ENCODE measurements at places on chromosomes 12 and 14.

- DNase-seq, result no peak
Observed at GRCh38 chr14:101980700-101981099, 16.3 kb downstream of the DYNC1H1 start.

DNA sequence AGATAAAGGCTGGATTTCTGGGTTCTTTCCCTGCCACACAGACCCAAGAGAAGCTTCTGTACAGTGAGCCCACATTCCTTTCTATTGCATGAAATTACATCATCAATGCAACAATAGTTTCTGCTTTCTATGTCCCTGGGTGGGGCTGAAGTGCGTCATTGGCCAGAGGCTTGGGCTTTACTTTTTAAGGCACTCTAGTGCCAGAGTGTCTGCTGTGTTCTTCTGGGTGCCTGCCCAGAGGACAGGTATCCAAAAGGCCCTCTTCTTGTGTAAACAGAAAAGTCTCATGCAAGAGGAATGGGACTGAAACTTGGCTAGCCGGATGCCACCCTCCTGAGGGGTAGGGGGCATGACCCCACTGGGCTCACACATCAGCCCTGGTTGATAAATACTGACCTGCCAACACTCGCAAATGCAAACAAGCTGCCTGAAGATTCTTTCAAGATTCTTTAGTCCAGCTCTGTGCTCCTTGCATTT is 5.9 kb downstream of the KRT86 start:
- DNase-seq, result no peak

DNA sequence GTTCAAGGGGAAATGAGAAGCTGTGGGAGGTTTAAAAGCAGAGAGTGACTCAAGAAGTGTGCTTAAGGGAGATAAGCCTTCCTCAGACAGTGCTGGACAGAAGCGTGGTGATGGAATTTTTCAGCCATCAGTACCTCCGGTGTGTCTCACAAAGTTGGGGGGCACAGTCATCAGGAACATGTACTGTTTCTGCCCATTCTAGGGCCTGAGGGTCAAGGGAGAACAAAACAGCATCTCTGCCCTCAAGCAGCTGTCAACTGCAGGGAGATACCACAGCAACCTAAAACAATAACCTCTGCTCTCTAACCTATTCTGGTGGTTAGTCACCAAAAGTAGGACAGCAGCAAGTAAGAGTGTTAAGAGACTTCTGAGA is 2.0 kb upstream of the STON2 start:
- no peak for DNase-seq

- DNase-seq, result no peak
Observed at GRCh38 chr14:54566410-54567223, at the start of gene SAMD4A. TSS of gene SAMD4A (plus strand) at chr14:54567128. CDS start at chr14:54567917, 789 bp downstream.

DNA sequence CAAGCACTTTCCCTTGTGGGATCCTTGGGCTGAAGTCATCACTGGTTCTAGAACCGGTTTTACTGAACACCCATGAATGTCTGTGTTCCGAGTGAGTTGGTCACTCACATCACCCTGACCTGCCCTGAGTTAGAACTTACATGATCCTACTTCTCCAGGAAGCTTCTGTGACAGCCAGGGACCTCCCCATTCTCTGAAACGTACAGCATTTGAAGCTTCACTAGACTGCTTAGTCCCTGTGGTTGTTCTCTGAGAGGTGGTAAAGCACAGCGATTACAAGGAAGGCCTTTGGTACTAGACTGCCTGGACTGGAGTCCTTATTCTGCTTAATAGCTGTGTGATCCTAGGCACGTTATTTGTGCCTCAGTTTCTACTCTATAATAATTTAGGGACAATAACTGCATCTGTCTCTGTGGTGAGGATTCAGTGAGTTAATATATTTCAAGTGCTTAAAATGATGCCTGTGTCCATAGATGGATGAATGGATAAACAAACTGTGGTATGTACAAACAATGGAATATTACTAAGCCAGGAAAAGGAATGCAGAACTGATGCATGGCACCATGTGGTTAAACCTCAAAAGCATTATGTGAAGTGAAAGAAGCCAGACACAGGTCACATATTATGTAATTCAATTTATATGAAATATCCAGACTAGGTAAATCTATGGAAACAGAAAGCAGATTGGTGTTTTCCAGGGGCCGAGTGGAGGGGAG is 54.7 kb upstream of the DDX11 start:
- DNase-seq, result no peak

- DNase-seq, result no peak
Observed at GRCh38 chr12:86091681-86092080, 164.5 kb downstream of the MGAT4C start.

- DNase-seq, result no peak
Observed at GRCh38 chr12:115758877-115759620, 518.4 kb downstream of the MED13L start.

GRCh38 chr14:92917956-92918355 is 5.0 kb upstream of the CHGA start:
- DNase-seq, result no peak

GRCh38 chr14:35669782-35670181 is 135.8 kb downstream of the INSM2 start:
- no peak for DNase-seq

- no peak for DNase-seq
Observed at GRCh38 chr12:111408686-111409402, 3.1 kb downstream of the SH2B3 start.

GRCh38 chr12:41344776-41345470 is 156.8 kb downstream of the PDZRN4 start:
- DNase-seq, result no peak

DNA sequence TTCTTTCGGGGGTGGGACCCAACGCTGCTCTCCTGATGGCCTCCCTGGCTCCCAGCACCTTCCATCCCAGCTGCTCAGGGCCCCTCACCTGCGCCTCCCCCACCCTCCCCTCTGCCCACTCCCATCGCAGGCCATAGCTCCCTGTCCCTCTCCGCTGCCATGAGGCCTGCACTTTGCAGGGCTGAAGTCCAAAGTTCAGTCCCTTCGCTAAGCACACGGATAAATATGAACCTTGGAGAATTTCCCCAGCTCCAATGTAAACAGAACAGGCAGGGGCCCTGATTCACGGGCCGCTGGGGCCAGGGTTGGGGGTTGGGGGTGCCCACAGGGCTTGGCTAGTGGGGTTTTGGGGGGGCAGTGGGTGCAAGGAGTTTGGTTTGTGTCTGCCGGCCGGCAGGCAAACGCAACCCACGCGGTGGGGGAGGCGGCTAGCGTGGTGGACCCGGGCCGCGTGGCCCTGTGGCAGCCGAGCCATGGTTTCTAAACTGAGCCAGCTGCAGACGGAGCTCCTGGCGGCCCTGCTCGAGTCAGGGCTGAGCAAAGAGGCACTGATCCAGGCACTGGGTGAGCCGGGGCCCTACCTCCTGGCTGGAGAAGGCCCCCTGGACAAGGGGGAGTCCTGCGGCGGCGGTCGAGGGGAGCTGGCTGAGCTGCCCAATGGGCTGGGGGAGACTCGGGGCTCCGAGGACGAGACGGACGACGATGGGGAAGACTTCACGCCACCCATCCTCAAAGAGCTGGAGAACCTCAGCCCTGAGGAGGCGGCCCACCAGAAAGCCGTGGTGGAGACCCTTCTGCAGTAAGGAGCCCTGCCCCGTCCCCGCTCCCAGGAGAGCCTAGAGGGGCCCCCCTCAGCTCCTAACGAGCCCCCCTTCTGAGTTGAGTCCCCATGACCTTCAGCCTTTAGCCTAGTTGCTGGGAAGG is at the start of gene HNF1A:
HNF1A (plus strand) TSS at position 248 of the 924 bp plus-strand sequence; CDS start at position 474, 226 bp downstream.
- no peak for DNase-seq

DNA sequence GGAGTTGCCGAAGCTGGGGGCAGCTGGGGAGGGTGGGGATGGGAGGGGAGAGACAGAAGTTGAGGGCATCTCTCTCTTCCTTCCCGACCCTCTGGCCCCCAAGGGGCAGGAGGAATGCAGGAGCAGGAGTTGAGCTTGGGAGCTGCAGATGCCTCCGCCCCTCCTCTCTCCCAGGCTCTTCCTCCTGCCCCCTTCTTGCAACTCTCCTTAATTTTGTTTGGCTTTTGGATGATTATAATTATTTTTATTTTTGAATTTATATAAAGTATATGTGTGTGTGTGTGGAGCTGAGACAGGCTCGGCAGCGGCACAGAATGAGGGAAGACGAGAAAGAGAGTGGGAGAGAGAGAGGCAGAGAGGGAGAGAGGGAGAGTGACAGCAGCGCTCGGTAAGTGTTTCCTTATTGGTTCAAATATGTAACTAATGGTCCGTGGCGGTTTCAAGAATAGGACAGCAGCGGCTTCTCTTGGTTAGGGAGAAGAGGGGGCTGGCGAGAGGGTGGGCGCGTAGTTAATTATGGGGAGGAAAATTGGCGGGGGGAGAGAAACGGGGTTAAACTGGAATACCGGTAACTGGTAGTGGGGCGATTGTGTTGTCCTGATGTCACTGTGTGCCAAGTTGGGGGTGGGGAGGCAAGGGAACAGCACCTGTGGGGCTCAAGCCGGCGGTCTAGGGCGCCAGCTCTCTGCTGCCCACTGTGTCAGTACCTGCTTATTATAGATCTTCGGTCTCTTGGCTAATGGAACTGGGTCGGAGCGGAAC is 8.4 kb downstream of the HOXC8 start:
- DNase-seq, result no peak

GRCh38 chr12:131390412-131391334 is 320.2 kb upstream of the SFSWAP start:
- DNase-seq, result no peak

DNA sequence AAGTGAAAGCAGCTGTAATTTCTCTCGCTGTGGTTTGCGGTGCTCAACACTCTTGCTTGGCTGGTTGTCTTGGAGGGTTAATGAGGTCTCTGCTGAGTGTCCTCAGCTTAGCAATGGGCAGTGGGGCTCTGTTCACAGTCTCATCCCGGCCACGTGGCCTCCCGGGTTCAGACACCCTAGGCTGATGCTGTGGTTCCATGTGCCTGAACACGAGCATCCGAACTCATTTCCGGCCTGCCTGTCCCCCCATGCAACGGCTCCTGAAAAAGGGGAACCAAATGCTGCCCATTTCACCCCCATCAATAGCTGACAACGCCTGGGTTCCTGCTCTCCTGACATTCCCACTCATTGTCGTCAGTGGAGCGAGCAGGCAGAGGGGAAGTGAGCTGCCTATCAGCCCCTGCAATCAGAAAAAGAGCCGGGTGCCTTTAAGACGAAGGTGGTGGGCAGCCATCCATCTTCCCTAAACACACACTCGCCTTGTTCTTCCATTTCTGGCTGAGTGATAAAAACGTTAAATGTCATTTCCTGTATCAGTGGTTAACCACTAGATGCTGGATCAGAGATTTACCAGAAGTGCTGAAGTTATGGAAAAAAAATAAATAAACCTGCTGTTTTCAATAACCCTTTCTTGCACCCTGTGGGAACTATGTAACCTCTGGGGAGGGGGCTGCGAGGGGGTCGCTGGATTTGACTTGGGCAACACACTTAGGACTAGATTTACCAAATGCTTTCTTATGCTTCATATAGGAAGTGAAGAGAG is 60.3 kb upstream of the BCL2L14 start:
- peak; percentile 43 for DNase-seq

DNA sequence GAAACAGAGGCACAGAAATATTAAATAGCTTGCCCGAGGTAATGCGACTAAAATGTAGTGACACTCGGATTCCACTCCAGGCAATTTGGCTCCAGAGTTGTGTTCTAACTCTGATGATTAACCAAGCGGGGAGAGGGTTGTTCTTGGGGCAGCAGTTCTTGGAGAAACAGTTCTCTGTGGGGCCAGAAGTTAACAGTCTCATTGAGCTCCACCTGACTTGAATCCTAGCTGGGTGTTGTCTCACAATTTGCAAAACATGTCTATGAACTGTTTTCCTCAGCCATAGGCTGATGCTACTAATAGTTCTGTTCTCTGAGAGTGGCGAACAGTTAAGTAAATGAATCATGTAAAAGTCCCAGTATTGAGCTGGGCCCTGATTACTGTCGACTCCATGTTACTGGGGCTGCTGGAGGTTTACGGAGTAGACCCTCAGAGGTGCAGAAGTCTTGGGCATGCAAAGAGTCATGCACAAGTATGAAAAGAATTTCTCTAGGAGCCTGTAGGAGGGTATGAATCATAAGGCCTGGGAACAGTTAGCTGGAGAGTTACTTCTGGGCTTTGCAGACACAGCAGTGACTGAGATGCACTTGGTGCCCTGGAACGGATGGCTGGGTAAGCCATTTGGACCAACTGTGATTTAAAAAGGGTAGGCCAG is 15.4 kb upstream of the NIN start:
- DNase-seq, result no peak

- peak; percentile 9 for DNase-seq
Observed at GRCh38 chr14:54814076-54814475, 88.5 kb downstream of the GCH1 start.

DNA sequence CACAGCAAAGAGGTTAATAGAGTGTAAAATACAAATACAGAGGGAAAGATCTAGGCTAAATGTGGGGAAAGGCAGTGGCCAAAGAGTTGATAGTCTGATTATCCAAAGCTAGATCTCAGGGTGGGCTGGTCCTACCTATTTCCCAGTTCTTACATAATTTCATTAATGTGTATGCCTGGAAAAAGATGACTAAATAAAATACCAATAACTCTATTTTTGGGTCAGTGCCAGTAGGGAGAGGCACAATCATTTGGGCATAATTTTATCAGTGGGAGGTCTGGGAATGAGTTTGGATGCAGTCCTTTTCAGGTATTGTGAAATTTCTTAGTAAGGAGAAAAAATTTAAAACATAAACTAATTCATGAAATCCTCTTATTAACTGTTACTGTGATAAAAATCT is 30.6 kb upstream of the CLEC14A start:
- DNase-seq, result no peak

DNA sequence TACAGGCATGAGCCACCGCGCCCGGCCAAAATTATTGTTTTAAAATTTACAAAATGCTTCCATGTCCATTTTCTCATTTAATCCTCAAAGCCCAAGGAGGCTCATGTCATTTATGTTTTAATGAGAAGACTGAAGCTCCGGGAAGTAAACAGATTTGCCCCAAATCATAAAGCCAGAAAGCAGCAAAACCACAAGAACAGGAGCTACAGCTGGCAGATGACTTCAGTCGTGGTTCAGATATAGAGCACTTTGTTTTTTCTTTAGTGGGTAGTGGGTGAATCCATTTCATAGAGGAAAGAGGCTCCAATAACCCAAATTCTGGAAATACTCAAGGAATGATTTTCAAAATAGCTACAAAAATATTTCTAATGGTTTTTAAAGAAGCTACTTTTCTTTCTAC is 45.4 kb upstream of the VPS33A start:
- DNase-seq, result no peak

GRCh38 chr14:35341751-35342488 is 49.7 kb downstream of the PSMA6 start:
- no peak for DNase-seq
